ENCODE measurements at places on chromosomes 3 and 15. TPM values are rescaled to one million over a fixed set of nuclear protein-coding genes. Genes with fewer than 3 reads are reported as not detected.

DNA sequence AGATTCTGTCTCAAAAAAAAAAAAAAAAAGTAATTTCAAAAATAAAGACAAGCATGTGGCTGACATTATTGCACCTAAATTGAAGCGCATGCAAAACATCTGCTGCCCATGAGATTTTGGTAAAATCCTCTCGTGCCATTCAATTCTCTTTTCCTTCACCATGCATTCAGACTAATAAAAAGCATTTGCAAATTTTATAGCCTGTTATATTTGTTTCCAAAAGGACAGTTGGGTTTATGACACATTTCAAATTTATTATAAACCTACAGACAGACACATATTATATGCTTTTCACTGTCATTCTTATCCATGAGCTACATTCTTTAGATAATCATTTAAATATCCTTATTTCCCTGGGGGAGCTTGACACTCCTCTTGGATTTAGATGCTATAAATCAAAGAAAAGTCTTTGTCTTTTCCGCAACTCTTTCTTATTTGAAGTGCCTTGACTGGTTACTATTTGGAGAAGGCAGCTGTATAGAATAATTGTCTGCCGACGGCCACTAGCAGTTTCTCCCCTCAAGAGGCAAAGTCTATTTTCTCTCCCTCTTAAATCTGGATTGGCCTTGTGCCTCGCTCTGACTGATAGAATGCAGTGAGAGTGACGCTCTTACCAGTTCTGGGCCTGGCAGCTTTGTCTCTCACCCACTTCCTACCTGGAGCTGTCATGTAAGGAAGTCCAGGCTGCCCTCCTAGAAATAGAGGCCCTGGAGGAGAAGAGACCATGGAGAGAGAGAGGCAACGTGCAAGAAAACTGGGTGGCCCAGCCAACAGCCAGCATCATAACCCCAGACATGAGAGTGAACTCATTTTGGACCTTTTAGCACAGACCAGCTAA, 6.8 kb upstream of the LRIG1 start:
- no peak for DNase-seq

- no peak for DNase-seq
Observed at GRCh38 chr3:196694202-196694638, 17.8 kb downstream of the CEP19 start.

DNA sequence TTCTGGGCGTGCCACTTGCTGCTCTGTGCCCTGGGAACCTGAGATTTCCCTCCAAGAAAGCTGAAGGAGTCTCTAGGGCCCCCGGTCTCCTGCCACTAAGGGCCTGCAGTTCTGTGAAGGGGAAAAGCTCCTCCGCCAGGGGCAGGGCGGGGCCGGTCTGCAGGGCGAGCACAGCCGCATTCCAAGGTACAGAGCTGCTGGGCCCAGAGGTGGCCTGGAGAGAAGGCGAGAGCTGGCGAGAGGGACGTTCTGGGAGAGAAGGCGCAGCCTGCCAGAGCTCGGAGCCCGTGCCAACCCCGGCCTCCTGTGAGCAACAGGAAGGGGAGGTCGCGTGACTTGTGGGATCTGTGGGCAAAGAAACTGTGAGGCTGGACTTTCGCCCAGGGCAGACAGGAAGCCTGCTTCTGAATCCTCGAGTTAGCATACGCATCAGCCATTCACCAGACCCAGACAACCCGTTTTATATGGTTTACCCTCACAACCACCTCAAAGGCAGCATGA, 500.4 kb downstream of the SHQ1 start:
- DNase-seq, result peak; percentile 44

DNA sequence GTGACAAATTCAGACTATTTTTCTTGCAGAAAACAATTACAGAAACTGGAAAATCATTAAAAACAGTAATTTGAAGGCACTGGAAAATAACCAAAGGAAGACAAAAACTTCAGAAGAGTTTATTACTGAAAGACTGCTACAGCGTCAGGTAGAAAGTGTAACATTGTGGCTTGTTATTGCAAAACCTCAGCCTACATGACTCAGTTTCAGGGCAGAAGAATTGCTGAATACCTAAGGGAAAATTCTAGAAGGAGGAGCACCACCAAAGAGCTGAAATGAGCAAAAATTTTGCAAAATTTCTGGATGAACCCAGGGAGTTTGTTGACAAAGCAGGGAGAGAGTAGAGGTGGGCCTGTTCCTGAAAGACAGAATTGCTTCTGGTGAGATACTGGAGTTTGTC, 219.6 kb downstream of the C3orf38 start:
- no peak for DNase-seq

GRCh38 chr3:144677103-144677502, 705.5 kb downstream of the DIPK2A start:
- no peak for DNase-seq

- DNase-seq, result no peak
Observed at GRCh38 chr15:29713784-29714183, 108.5 kb downstream of the TJP1 start.

DNA sequence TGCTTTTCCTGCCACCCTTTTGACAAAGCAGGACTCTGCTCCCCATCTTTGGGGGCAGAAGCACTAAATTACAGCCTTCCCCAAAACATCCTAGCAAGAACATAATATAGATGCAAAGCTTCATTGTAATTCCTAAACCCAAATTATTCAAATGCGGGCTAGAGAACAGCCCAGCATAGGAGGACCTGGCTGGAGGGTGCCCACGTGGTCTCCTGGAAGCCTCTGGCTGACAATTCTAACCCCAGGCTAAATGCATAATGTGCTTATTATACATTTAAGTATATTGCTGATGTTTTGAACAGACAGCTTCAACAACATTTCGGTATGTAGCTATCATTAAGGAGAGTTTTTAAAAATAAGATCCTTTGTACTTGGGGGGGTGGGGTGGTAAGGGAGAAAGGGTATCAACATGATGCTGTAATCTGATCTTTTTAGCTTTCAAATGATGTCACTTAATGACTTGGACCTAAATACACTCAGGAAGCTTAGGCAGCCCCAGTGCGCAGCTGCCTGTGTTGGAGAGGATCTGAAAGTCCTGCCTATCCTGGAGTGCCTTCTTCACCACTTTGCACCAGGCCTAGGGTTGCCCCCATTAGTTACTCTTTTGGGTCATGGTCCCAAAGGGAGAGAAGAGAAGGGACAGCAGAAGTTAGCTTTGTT, 57.2 kb upstream of the USP3 start:
- DNase-seq, result no peak

GRCh38 chr3:23873941-23874340, 42.8 kb downstream of the NKIRAS1 start:
- DNase-seq, result peak; percentile 33

- DNase-seq, result no peak
Observed at GRCh38 chr15:91552555-91552954, 301.0 kb upstream of the SLCO3A1 start.

- no peak for DNase-seq
Observed at GRCh38 chr15:46548989-46549388, 914.2 kb downstream of the SQOR start.

DNA sequence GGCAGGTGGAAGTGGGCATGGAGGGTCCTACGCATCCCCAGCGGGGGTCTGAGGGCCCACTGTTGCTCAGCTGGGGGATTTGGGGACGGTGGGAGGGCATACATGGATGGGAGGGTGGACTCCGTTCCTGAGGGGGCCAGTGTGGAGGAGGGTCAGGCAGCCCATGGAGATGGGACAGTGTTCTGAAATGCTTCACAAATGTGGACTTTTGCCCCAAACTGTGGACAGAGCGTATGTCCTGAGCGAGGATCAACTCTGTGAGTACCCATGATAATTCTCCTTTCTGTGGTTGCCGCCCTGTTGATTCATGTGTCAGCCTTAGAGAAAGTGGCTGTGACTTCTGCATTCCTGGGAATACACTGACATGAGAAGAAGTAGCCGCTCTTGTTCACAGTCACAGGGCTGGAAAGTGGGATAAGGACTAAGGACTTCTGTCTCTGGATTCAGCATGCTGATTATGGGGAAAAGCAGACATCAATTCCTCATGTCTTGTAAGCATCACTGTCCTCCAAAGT, 33.4 kb downstream of the SMAD3 start:
- DNase-seq, result no peak

DNA sequence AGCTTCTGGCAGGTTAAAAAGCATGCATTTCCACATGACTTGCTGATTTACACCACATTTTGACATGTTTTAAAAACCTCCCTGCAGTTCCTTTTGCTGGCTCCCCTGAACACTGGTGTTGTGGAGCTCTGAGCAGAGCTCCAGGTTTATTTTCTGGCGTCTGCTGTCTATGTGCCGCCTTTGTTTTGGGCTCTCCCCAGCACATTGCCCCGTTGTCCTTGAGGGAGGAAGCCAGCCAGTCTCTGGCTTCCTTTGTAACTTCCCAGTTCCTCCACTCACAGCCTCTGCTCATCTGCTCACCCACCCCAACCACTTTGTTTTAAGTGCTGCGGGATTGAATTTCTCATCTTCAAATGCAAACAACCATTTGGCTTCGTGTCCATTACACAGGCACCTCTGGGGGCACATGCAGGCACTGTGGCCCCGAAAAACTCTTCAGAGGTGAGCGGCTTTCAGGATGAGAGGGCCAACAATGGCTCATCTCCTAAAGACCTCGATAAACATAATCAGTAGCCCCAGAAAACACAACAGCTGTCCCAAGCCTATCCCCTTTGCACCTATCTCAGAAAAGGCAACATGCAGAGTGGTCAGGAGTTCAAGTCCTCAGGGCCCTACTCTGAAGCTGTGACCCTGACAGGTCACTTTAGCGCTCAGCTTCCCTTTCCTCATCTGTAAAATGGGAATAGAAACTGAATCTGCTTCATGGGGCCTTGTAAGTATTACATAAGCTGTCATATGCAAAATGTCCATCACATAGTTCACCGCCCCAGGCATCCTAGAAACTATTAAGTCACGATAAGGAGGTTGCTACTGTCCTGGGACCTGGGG, 1.3 kb upstream of the MEF2A start:
- peak; percentile 58 for DNase-seq

GRCh38 chr3:124363476-124363875, 366.8 kb upstream of the UMPS start:
- DNase-seq, result no peak

DNA sequence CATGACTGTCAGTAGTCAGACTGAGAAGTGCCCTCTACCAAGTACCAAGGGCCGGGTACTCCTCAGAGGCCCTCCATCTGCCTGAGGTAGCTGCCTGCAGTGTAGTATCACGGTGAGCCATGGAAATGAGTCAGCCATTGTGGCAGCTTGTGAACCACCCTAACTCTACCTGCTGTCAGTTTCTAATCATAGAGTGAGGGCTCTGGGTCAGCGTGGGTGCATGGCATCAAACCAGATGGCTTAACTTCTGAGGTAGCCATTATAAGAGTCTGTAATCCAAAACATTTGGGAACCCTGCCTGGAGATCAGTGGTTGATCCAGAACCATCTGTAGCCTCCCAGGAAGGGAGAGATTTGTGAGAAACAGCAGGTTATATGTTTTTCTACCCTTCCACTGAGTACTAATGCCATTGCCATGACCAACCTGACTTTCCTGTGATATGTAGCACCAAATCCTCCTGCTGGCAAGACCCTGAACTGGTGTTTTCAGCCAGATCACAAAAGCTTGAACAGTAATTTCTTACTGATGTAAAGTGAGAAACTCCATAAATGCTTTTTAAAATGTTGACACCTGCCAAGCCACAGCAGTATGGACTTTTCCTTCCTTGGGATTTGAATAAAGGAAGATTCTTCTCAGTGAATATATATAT, 38.9 kb downstream of the ABHD2 start:
- peak; percentile 93 for DNase-seq

DNA sequence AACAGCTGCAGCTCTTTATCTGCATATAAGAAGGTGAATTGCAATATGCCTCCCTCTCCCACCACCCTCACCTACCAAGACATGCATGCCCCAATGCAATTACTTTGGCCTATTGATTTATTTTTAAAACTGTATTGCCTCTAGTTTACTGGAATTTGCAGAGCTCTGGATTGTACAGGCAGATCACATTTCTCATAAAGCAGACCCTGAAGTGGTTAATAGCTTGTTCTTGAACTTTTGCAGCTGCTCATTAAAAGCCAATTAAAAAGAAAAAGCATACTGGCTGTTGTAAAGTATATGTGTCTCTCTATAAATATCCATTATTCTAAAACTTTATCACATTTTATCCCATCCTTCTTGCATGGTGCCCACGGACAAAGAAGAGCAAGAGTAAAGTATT, 221.5 kb upstream of the TOPAZ1 start:
- no peak for DNase-seq

- DNase-seq, result peak; percentile 96
Observed at GRCh38 chr3:14371573-14372474, 30.6 kb upstream of the SLC6A6 start.

DNA sequence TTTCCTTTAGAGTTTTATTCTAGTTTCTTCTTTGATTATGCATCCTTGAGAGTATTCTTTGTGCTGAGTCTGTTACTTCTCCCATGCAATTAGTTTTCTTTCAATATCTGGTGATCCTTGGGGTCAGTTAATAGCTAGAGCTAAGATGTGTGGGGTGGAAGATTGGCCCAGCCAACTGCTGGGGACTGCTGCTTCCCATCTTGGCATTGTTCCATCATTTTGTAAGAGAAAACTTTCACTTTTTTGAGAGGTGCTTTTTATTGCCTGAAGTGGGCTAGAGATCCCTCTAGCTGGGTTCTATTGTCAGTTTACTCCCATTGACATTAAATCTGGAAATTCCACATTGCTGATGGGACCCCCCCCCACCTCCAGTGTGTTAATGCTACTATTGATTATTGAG, 15.4 kb downstream of the BCL2L10 start:
- no peak for DNase-seq

GRCh38 chr15:72827226-72827625, 43.7 kb upstream of the ADPGK start:
- DNase-seq, result peak; percentile 74

DNA sequence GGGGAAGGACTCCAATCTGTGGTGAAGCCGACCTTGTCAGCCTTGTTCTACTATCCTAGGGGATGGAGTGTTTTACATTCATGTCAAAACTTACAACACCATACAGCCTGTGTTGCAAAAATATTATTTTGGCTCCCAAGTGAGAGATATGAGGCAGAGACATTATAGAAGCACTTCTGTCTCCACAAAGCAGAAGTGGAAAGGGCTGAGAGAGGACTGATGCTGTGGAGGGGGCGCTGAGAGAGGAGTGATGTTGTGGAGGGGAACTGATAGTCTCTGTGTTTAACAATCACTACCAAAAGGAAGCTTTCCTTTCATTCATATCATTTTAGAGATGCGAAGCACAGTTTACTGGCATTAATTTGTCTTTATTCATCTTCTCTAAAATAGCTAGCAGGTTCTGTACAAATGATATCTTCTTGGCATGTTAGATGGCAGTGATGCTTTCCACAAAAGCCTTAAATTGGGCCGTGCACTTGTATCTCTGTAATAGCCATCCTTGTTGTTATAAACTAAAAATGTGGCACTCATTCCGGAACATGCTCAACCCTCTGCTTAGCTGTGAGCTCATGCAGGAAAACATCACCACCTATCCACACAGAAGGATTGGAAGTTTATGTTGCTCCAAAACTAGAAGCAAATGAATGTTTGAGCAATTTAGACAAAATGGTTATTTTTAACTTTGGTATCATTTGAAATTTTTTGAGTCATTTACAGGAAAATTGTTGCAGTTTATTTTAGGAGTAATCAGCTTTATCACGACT, 134.6 kb upstream of the TP63 start:
- DNase-seq, result no peak

- no peak for DNase-seq
Observed at GRCh38 chr3:194130188-194130587, 5.8 kb upstream of the HES1 start.

Gene BDH1
- 9.1 TPM for total RNA-seq

Gene CIDEC
- 1.4 TPM for total RNA-seq

Gene SYNPR
- total RNA-seq, result not detected

Gene TMEM158
- 0.51 TPM for total RNA-seq

Gene ATP13A5
- total RNA-seq, result not detected

Gene AZI2
- 90.9 TPM for total RNA-seq

Gene VIPR1
- 1.7 TPM for total RNA-seq

Gene GMPS
- total RNA-seq, result 34.7 TPM

Gene IMPG2
- 0.36 TPM for total RNA-seq
